Activated CD8-positive, alpha-beta memory T cell treated with anti-CD3 and anti-CD28 coated beads, Interleukin-2, amount 50 U/mL, for 48 hours (primary cell): ENCODE measurements at places on chromosomes 3 and 15.

- peak; percentile 56 for DNase-seq
Measured at GRCh38 chr15:97961067-97961954, 808 bp downstream of the ARRDC4 start.

DNA sequence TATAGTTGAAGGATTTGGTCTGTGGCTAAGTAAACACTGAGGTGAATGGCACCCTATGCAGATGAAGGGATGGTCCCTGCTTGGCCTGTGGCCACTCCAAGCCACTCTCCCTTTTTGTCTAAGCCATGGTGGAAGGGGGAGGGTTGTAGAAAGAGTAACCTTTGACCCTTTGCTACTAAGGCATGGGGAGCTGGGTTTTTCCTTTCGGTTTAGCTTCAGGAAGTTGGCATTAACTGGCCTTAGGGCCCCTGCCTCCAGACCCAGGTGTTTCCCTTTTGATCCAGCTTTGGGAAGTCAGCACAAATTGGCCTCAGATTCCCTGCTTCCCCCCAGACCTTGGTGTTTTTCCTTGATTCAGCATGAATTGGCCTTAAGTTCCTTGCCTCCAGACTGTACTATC is 49.5 kb downstream of the EFCAB12 start:
- no peak for DNase-seq

GRCh38 chr3:20742903-20743552 is 557.0 kb upstream of the SGO1 start:
- DNase-seq = no peak

- DNase-seq = peak; percentile 26
Measured at GRCh38 chr15:101469520-101470288, 19.8 kb downstream of the PCSK6 start.

- DNase-seq = no peak
Measured at GRCh38 chr3:63800097-63800496, 19.0 kb upstream of the C3orf49 start.

DNA sequence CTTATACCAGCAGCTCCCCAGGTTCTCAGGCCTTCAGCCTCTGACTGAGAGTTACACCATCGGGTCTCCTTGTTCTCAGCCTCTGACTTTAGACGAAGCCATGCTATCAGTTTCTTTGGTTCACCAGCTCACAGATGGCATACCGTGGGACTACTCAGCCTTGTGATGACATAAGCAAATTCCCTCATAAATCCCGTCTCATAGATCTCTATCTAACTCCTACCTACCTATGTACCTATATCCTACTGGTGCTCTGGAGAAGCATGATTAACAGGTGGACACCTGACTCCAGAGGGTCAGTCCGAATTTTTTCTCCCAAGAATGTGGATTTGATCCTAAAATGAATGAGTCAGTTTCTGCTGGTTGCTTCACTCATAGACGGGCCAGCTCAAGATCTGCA is 59.1 kb upstream of the CDV3 start:
- DNase-seq = no peak

DNA sequence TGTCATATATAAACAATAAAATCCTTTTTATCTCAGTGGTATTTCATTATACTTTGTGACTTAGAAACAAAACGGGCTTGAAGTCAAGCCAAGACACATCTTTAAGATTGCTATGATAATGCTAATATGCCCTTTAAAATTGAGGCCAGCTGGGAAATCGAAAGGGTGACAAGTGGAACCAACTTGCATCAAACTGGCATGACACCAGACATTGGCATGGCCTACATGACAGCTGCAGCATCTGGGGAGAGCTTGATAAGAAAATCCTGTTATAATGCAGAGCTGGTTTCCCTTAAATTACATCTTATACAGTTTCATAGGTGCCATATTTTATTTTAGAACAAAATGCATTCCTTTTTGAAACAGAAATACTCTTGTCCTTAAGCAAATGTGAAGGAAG is 325.2 kb downstream of the ZBBX start:
- no peak for DNase-seq

- no peak for DNase-seq
Measured at GRCh38 chr3:188789251-188789650, 382.5 kb upstream of the TPRG1 start.

DNA sequence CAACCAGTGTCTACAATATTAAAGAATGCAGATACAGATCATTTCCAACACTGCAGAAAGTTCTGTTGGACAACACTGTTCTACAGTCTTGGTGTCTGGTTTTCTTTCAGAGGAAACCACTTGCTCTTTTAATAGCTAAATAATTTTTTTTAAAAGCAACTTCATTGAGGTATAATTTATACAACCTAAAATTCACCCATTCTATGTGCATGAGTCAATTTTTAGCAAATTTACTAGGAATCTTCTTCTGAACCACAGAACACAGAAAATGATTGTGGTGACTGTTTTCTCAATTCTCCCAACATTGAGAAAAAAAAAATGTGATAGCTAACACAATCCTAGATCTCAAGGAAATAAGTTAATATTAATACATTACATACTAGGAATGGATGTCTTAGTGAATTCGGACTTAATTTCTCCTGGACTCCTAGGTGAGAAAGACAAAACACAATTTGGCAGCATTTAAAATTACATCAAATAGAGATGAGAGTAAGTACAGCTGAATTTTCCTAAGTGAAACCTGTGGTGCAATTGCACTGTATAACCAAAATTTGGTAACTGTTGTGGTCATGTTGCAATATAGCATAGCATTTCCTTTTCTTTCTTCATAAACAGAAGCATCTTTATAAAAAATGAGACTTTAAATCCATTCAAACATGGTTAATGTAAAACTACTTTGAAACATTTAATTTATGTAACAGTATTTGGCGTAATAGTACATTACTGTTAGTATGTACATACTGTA is 15.3 kb upstream of the PLCL2 start:
- no peak for DNase-seq

DNA sequence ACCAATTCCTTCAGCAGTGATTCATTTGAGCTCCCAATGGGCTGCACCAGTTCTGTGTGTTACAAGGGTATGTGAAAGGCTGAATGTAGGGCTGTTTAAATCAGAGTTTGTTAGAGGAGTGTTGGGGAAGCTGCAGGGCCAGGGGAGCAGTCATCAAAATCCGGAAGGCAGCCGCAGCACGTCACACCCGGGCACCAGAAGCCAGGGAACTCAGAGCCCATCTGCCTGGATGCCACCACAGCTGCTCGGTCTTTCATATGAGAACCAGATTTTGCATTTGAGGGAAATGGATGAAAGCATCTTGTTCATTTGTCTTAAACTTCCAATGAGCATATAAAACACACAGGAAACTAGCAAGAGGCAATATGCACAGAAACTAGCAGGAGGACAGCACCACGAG is 24.2 kb upstream of the NEO1 start:
- no peak for DNase-seq

GRCh38 chr3:99678896-99679295 is 40.5 kb downstream of the COL8A1 start:
- DNase-seq = no peak

DNA sequence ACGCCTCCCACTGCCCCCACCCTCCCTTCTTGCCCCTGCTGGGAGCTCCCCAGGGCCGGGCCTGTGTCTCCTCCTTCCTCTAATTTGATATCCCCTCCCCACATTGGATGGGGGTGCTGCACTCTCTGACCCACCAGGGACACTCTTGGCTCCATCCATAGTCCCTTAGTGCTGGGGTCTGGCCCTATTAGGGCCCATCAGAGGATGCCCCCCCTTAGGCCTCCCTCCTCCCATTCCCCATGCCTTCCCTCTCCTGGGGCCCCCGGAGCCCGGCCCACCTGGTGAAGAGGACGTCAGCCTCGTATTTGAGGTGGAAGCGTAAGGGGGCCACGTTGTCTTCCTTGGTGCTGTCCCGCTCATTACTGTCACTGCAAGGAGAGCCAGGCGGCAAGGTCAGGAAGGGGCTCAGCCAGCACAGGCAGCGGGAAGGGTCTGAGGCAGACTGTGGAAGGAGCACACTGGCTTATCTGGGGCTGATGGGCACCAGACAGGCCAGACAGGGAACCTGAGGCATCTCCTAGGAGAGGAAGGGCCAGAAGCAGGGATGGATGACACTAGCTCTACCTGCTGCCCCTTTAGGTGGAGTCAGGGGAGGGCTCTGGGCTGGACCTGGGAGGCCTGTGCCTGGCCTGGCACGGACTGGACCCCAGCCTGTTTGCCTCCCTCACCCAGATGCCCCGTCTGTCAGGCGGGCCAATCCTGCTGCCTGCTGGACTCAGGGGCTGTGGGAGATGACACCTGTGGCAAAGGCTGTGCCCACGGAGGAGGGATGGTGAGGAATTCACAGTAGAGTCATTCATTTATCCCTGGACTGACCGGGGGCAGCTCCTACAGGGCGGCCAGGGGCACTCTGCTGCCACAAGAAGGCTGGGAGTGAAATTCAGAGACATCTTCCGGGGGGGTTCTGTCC is 36.2 kb downstream of the FEM1B start:
- DNase-seq = peak; percentile 32

- no peak for DNase-seq
Measured at GRCh38 chr3:101377209-101377608, 56.8 kb upstream of the IMPG2 start.

DNA sequence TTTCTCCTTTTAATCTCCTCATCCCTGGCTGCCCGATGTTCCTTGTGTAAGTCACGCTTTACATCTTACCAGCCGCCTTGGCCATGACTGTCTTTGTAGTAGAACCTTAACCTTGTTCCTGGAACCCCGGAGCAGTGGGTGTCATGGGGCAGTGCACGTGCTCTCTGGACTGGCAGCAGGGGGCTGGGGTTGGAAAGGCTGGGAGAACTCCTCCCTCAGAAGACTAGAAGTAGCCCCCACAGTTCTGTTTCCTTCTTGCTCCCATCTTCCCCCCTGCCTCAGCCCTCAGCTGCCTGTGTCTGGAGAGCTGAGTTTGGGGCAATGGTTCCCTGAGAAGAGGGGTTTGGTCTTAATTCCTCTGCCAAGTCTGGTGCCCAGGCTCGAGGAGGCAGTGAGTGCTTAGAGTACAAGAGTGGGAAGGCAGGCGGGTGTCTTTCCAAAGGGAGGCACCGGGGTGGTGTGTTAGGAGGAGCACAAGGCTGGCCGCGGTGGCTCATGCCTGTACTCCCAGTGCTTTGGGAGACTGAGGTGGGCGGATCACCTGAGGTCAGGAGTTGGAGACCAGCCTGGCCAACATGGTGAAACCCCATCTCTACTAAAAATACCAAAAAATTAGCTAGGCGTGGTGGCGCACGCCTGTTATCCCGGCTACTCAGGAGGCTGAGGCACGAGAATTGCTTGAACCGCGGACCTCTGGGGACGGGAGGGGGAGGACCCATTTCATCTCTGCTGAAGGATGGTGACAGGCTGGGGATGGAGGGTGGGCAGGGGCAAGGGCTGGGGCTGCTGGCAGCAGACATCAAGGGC is 100.4 kb downstream of the VGLL4 start:
- no peak for DNase-seq

DNA sequence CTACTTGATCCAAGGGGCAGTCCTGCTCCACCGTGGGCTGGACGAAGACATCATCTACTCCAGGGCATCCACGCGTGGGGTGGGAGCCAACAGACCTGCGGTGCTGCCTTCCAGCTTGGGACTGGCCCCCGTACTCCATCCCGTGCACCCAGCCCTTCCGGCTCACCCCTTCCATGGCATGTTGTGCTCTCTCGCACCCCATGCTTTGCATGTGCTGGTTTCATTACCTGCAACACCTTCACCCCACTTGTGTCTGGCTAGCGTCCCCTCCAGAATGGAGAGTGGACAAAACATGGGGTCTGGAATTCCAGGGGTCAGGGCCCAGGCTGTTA is 30.2 kb downstream of the SEMA7A start:
- DNase-seq = no peak

DNA sequence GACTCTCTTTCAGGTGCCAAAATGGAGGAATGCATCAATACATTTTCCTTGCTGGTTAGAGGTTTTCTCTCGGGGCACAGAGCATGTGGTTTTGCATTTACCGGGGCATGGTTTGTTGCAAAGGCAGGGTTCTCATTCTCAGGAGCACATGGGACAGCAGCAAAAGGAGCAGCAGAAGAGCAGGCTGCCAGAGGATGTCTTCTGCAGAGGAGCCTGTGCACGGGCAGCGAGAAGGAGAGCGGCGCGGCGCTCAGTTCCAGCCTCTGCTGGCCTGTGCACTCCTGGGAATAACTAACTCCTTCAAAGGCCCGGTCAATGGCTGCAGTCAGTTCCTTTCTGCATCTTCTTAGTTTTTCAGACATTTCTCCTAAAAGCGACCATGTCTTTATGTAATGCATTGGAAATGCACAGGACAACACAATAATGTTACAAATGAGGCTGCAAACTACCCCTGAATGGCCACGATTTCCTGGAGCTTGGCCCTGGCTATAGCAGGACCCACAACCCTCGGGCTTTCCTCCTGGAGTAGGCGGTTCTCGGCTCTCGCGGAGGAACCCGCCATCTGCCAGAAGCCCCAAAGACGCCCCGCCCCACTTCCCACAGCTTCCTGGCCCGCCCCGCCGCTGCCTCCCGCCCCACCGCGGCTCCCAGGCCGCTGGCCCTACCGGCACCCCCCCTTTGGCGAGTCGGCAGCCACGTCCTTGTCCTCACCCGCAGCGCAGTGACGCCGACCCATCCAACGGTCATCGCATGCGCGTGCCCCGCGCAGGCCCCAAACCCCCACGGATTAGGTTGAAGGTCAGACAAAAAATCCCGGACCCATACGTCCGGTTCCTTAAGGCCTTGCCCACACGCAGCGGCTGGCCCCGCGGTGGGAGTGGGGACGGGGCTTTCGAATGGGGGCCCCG is at the start of gene C3orf62:
Gene C3orf62 (minus strand): TSS at position 758 of the 908 bp plus-strand sequence. CDS start 360 bp downstream, at position 398.
- peak; percentile 89 for DNase-seq

GRCh38 chr15:99423186-99424130 is 142.3 kb upstream of the MEF2A start:
- peak; percentile 44 for DNase-seq

GRCh38 chr3:119257654-119258410 is 17.2 kb upstream of the B4GALT4 start:
- DNase-seq = no peak

DNA sequence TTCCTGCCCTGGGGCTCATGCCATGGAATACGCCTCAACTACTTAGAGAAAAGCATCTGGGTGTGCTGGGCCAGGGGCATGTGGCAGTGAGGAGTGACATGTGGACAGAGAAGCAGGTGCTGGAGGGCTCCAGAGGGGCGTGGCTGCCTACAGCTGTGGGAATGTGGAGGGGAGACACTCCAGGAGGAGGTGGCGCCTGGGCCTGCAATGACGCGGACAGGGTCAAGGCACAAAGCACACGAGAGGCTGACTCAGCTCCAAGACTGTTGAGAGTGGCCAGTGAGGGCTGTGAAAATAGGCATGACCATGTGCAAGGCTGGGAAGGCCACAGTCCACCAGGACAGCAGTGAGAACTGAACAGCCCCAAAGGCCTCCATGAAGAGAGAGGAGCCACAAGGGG is 48.5 kb downstream of the PTH1R start:
- DNase-seq = no peak

- no peak for DNase-seq
Measured at GRCh38 chr3:133152681-133153220, 114.6 kb downstream of the TMEM108 start.

DNA sequence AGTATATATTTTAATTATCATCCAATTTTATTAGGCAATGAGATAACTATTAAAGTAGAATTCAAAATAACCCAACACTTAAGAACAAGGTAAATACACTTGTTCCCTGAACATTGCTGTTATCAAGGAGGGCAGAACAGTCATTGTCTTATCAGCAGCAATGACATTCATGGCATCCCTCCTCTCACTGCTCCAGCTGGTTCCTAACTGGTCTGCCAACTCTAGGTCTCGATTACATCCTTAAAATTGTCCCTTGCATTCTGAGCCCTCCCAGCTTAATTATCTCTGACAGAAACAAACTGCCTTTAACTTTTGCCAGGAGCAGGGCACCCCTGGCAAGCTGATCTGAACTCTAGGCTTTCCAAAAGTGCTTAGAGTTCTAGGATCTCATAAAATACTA is 14.0 kb upstream of the DYNC1LI1 start:
- no peak for DNase-seq

- peak; percentile 59 for DNase-seq
Measured at GRCh38 chr15:80977627-80978036, 12.0 kb downstream of the MESD start.

- no peak for DNase-seq
Measured at GRCh38 chr3:66348704-66349103, 127.9 kb downstream of the SLC25A26 start.
